ENCODE measurements at places on chromosomes 5 and 9.

- no peak for DNase-seq
These were observed 41.0 kb downstream of the MVB12B start for GRCh38 chr9:126367616-126368015.

GRCh38 chr9:79880626-79881025, 308.9 kb downstream of the TLE4 start:
- no peak for DNase-seq

GRCh38 chr9:116899337-116900006, 212.4 kb downstream of the TRIM32 start:
- DNase-seq = no peak

DNA sequence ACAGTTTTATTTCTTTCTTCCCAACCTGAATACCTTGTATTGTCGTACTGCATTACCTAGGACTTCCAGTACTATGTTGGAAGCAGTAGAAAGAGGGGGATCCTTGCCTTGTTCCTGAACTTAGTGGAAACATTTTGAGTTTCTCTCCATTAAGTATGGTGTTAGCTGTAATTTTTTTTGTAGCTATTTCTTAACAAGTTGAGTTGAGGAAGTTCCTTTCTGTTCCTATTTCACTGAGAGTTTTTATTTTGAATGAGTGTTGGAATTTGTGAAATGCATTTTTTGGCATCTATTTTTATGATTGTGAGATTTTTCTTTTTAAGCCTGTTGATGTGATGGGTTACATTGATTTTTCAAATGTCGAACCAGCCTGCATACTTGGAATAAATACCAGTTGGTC, 49.0 kb downstream of the FSD1L start:
- no peak for DNase-seq

- no peak for DNase-seq
These were observed 41.3 kb upstream of the GRHPR start for GRCh38 chr9:37381094-37381741.

DNA sequence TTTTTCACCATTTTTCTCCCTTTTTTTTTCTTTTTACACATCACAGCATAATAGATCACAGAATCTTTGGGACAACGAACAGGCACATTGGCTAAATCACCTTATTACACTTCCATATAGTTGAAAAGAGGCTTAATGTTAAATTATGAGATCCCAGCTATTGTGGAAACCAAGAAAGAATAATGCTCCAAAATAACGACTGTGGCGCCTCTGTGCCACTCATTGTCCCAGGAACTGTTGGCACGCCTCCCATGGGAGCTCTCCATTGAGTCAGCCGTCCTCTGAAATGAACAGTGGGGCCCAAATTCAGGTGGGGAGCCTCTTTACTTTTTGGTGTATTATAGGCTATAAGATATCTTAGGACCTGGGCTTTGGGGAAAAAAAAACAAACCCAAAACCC, 82.2 kb upstream of the NFIB start:
- DNase-seq = no peak

DNA sequence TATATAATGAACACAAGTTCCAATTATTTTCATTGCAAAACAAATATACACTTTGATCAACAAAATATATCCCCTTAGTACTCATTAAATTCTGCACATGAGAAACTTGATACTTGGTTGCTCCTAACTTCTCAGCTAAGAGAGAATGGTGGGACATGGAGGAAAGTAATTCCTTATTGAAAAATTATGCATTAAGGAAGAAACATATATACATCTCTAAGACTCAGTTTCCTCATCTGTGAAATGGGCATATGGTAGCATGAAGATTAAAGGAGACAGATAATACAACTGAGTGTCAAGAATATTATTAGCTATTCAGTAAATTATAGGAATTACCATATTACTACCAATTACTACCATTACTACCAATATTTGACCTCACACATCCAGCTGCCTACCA, 85.8 kb downstream of the CRB2 start:
- no peak for DNase-seq

GRCh38 chr5:157290981-157291711, 25.2 kb downstream of the CYFIP2 start:
- DNase-seq = no peak

Data from urinary bladder (tissue), 4 donors.